Gastroesophageal sphincter (tissue), 4 donors: ENCODE measurements at places on chromosomes 12 and 14.

- ATAC-seq, result no peak
Measured at GRCh38 chr14:34935488-34935887, 47.3 kb upstream of the SRP54 start.

DNA sequence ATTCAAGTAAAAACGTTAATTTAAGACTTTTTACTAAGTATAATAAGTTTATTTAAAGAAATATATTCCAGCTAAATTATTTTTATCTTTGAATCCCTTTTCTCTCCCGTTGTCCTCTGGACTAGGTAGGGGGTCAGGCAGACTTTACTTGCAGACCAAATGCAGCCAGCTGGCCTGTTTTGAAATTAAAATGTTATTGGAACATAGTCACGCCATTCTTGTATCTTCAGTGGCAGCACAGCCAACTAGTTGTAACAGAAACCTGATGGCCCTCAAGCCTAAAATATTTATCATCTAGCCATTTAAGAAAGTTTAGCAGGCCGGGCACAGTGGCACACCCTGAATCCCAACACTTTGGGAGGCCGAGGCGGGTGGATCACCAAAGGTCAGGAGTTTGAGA is 52.7 kb downstream of the BCAT1 start:
- peak; percentile 52 for ATAC-seq

DNA sequence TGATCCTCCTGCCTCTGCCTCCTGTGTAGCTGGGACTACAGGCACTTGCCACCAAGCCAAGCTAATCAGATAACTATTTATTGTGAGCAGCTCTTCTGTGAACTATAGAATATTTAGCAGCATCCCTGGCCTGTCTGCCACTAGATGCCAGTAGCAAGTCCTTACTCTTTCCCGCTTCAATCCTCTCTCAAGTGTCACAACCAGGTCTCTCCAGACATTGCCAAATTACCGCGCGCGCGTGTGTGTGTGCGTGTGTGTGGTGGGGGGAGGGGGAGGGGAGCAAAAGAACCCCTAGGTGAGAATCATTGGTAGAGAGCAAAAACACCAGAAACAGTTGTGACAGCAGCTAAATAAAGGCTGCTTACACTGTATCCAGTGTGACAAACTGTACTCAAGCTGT is 49.9 kb downstream of the PPP2R5E start:
- ATAC-seq, result no peak

DNA sequence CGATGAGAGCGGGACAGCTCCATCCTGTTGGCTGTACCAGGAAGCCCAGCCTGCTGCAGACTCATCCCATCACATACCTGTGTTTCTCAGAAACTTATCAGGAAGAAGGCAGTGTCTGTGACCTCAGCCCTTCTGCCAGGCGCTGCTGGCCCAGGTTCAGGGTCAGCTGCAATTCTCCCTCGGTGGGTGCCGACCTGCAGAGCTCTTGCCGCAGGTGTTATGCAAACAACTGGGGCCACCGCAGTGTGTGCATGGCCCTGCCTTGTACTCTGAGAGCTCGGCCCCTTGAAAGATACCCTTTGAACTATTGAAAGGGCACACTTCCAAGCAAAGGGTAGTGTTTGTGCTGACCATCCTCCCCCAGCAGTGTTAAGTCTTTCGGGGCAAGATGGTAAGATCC is 322.2 kb upstream of the DIO3 start:
- ATAC-seq, result no peak
